ENCODE measurements at places on chromosomes 4 and X.

GRCh38 chrX:131985526-131986049 is 37.5 kb upstream of the STK26 start:
- DNase-seq, result no peak

- no peak for DNase-seq
These were observed 11.5 kb upstream of the CAMK2D start for GRCh38 chr4:113773014-113773413.

DNA sequence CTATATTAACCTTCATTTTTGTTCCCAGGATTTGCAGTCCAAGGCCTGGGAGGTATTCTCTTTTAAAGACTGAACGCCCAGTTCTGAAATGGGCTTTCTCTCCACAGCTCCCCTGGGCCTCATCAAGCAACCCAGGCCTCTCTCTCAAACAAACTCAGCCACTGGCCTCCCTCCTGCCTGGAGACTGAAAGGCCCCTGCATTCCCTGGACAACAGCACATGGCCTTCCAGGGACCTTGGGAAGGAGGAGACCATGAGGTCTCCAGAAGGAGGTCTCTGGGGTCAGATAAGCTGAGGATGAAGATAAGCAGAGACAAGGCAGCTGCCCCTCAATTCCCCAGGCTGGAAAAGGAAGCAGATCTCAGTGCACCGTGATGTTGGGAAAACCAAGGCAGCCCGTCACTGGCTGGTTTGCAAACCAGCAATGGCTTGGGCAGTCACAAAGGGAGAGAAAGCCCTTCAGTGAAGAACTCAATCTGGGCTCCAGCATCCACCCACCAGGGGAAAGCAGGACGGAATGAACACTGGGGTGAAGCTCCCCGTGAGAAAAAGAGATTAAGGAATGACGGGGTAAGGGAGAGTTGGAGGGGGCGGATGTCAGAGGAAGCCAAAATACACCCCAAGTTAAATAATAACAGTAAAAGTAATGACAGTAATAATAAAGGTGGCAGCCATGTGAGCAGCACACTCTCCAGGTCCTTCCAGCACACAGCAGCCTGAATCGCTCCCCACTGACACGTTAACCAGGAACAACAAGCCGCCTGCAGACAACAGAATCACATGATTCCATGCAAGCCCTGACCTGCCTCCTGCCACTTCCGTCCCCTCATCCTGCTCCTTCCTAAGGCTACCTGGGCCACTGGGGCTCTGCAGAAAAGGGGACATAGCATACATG is 22.3 kb downstream of the AMOT start:
- no peak for DNase-seq

GRCh38 chr4:99447513-99447912 is 12.4 kb upstream of the ADH7 start:
- DNase-seq, result no peak

DNA sequence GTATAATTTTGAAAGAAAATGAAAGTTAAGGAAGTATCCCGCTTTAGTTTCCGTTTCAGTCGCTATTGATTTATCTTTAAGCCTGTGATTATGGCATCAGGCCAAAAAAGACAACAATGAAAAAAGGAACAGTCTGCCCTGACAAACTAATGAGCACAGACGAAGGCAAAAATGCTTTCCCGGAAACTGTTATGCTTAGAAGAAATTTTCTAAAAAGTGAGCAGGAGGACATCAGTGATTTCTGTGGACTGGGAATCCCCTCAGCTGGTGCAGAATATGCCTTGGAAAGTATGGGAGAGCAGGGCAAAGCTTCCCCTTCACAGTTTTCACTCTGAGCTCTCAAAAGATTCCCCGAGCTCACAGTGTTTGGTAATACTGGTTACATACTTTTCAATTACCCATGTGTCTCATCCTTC is 5.1 kb upstream of the CXCL10 start:
- no peak for DNase-seq

GRCh38 chrX:73214426-73215094 is at the start of gene NAP1L2:
Gene NAP1L2 (minus strand): TSS chrX:73214851. CDS start chrX:73214492, 359 bp downstream.
- no peak for DNase-seq

DNA sequence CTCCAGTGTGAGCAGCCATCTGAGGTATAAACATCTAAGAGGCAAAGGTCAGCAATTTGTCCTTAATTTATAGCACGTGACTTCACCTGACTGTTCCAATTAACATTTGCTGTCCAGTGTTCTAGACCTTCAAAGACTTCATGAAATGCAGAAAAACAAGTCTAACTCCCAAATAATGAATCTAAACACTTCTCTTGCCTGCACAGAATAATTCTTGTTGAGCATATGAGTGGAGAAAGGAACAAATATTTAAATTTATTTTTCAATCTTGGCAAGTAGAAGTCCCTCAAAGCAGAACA is 12.0 kb downstream of the RFC1 start:
- no peak for DNase-seq

DNA sequence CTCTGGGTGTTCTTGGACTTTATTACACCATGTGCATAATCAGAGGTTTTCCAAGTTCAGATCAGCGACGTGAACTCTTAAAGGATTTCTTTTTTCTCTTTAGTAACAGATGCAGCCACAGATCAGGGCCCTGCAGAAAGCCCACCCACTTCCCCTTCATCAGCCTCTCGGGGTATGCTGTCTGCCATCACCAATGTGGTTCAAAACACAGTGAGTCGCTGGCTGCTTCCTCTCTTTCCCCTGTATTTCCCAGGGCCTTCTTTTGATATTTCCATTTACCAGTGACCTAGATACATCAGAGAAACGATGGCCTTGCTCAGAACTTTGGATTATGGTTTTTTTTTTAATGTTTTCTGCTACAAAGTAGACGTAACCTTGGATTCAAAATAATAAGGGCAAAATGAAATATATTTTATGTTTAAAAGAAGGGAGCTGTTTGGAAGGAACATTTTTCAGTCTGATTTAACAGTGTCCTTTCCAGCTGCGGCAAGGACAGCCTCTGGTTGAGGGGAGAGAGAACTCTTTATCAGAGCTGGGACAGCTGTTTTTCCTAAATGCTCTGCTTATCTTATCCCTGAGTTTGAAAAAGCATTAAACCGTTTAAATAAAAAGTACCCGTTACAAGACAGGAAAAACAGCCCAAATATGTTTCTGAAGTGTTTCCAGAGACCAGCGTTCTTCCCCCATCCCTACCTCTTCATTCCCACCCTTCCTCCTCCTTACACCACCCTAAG is 38.2 kb downstream of the FAM114A1 start:
- no peak for DNase-seq

DNA sequence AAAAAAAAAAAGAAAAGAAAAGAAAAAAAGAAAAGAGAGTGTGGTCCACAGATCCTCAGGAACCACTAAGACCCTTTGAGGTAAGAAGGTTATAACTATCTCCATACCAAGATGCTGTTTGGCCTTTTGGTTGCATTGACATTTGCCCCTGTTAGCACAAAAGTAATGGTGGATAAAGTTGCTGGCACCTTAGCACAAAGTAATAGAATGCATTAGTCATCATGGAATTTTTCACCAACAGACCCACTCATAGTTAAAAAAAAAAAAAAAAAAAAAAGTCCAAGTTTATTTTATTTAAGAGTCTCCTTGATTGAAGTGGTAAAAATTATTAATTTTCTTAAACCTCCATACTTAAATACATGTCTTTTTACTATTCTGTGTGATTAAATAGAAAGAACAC is 78.4 kb upstream of the RBPJ start:
- DNase-seq, result no peak

DNA sequence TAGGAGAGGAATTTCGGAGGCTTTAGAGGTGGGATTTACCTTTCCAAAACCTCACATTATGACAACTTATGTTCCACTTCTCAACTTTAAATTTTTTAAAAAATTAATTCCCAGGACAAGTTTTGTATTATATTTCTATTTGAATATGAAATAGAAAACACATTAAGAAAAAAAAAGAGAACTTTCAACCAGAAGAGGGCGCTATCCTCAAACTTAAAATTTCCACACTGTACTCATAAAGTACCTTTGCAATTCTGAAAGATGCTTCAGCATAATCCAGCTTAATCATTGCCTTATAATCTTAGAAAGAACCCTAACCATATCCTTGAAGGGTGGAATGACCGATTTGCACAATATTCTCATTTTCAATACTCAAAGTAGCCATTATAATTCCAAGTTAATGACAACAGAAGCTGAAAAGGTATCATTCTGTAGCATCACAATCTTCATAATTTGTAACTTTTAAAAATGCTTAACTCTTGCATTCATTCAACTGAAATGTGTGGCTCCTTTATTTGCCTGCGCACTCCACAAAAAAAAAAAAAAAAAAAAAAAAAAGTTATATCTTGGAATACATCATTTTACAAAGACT is 158.0 kb downstream of the KCNIP4 start:
- no peak for DNase-seq

GRCh38 chr4:181538431-181538830 is 704.8 kb upstream of the TENM3 start:
- DNase-seq, result no peak

GRCh38 chr4:8504279-8505007 is 63.9 kb downstream of the TRMT44 start:
- DNase-seq, result no peak

DNA sequence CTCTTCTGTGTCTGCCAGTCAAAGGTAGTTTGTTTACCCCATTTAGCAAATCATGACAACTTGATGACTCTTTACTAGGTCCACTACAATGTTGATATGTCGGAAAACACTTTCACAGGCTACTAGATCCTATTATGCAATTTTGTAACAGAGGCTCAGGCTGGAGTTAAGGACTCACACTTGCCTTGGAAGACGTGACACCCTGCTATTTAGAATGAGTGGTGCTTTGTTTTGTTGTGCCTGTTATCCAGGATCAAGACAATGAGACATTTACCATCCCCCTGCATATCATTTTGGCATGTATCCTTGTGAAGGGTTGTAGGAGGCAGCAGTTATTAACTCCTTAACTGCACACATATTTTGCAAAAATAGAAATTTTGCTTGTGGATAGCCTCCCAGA is 263.7 kb downstream of the IL1RAPL1 start:
- DNase-seq, result no peak

- DNase-seq, result no peak
These were observed 61.6 kb upstream of the PRPS1 start for GRCh38 chrX:107566604-107567262.

- no peak for DNase-seq
These were observed 18.8 kb upstream of the SYNPO2 start for GRCh38 chr4:118869808-118870342.

DNA sequence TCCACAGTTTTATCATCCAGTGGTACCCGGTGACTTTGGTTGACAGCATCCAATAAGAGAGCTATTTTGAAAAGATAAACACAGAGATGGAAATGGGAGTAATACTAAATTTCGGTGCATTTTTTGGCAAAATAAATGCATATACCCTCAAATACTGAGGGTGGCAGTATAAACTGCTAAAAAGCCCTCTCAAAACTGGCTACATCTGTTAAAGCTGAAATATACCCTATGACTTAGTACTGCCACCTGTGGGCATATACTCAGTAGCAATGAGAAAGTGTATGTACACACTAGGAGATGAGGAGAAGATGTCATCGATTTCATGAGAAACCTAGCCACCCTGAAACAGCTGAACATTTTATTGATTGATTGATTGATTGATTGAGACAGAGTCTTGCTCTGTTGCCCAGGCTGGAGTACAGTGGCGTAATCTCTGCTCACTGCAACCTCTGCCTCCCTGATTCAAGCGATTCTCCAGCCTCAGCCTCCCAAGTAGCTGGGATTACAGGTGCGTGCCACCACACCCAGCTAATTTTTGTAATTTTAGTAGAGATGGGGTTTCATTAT is 12.2 kb upstream of the TMEM128 start:
- no peak for DNase-seq

GRCh38 chr4:88791274-88791673 is 93.6 kb upstream of the NAP1L5 start:
- no peak for DNase-seq

GRCh38 chr4:183407635-183408464 is 36.6 kb upstream of the CDKN2AIP start:
- no peak for DNase-seq

- no peak for DNase-seq
These were observed 51.2 kb downstream of the LGI2 start for GRCh38 chr4:24979554-24979953.

GRCh38 chr4:6023731-6024130 is 5.5 kb upstream of the C4orf50 start:
- no peak for DNase-seq

- no peak for DNase-seq
These were observed 90.8 kb upstream of the PPP2R3B start for GRCh38 chrX:477441-478012.

- no peak for DNase-seq
These were observed 95.2 kb downstream of the SHROOM4 start for GRCh38 chrX:50718776-50719175.

GRCh38 chr4:26033389-26033788 is 119.4 kb downstream of the SMIM20 start:
- no peak for DNase-seq

DNA sequence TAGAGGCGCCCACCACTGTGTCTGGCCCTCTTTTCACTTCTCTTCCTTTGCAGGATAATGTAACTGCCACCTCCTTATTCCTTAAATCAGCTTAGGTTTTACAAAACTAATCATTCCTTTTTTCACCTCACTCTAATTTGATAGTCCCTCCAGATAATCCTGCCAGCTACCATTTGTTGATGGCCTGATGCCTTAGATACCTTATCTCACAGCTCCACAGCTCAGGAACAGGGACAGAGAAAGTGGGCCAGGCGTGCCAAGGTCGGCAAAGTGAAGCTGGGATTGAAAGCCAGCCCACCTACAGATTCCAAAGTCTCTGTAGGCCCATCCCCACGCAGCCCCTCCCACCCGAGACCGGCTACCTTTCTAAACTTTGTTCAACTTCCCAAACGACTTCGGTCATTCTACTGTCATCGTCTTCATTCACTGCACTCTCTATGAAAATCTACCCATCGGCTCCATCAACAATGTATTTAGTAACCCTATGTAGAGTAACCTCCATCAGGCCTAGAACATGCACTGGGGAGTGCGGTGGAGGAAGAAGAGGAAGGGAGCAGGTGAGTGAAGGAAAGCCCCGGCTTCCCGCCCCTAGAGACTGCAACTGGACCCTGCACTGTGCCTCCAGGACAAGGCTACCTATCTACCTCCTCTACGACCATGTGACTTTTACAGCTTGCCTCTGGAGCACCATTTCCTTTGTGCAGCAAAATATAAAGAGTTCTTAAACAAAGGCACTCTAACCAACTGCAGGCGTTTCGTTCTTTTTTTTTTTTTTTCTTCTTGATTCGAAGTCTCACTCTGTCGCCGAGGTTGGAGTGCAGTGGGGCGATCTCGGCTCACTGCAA is 1.5 kb downstream of the CASP6 start:
- no peak for DNase-seq

DNA sequence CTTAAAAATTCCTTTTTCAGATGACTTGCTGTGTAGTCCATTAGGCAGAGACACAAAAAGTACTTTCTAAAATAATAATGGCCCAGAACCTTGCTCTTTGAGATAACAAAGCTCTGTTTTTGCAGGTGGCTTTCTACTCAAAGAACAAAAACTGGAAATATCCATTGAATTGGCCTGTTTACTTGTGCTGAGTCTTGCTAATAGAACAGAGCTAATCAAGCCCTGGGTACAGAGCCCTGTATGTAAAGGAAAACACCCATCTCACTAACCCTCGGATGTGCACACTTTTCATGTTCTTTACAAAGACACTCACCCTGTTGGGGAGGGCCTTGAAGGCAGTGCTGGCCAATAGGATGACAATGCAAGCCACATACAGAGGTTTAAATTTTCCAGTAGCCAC is 27.0 kb upstream of the LNX1 start:
- DNase-seq, result no peak

GRCh38 chr4:8346838-8347605 is 77.5 kb downstream of the HTRA3 start:
- DNase-seq, result no peak

Data from activated gamma-delta T cell (primary cell).